Stimulated activated CD4-positive, alpha-beta T cell treated with anti-CD3 and anti-CD28 coated beads, Interleukin-1b, Interleukin-23, amount 100 ng/mL, for 1 hour (primary cell): ENCODE measurements at places on chromosomes 2 and 18.

DNA sequence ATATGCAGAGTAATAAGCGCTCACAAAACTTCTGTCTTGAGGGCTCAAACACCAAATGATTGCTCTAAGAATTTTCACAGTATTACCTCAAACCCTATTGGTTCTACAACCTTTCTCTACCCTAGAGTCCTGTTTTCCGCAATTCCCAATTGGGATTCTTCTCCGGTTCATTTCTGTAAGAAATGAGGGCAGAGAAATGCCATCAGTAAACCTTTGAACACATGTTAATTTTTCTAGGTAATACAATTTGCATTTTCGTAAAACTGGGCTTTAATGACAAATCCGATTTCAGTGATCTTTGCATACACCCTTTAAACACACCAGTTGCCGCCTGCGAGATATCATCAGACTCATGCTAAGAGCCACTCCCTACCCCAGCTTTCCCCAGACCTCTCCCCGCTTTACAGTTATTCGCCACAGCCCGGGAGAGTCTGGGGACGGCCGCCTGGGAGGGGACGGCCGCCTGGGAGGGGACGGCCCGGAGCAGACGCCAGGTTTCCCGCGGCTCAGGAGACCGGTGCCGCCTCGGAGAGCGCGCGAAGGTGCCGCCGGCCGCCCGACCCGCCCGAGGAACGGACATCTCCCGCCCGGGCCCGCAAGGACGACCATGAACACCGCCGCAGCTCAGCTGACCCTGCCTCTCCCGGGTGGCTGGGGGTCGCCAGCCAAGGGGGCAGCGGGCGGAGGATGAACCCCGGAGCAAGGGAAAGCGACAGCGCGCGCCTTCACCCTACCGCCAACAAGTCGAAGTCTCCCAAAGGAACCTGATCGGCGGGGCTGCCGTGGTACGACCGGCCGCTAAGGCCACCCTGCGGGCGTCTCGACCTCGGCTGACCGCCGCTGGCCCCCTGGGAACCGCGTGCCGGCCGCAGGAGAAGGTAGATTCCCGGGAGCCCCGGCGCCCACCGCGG, 463 bp downstream of the SMC6 start:
- no peak for DNase-seq

GRCh38 chr2:241636182-241637017, 558 bp downstream of the THAP4 start:
- no peak for DNase-seq

GRCh38 chr2:19916385-19916950, 14.7 kb upstream of the TTC32 start:
- no peak for DNase-seq

GRCh38 chr18:27825689-27826088, 351.2 kb downstream of the CDH2 start:
- DNase-seq, result no peak

DNA sequence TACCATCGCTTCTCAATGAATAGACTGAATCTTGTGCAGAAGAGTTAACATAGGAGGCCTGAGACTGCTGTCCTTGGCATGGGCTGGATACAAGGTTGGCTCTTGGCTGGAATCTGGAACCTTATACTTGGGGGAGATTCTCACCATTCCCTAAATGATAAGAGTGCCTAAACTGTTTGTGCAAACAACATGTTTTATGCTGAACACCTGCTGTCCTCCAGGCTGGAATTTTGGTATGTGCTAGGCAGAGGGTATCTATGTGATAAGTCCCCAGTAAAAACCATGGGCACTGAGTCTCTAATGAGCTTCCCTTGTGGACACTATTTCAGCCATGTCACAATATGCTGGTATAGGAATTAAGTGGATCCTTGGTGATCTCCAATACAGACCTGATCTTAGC, 12.8 kb downstream of the PGAP1 start:
- no peak for DNase-seq

GRCh38 chr18:52190631-52191030, 149.4 kb upstream of the DCC start:
- no peak for DNase-seq

GRCh38 chr2:136322428-136322827, 204.5 kb upstream of the CXCR4 start:
- no peak for DNase-seq

DNA sequence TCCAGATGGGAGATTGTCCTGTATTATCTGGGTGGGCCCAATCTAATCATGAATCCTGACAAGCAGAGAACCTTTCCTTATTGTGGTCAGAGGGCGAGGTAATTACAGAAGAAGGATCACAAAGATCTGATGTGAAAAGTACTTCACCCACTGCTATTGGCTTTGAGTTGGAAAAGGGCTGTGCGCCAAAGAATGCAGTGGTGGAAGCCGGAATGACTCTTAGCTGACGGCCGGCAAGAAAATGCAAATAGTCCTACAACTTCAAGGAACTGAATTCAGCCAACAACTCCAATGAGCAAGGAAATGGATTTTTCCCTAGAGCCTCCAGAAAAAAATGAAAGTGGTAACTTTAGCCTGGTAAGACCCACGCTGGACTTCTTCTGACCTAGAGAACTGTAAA, 67.3 kb downstream of the CTNNA2 start:
- DNase-seq, result no peak

GRCh38 chr2:38187541-38188011, 111.6 kb upstream of the CYP1B1 start:
- DNase-seq, result no peak

GRCh38 chr18:54828986-54829385, 709 bp downstream of the RAB27B start:
- DNase-seq, result no peak

DNA sequence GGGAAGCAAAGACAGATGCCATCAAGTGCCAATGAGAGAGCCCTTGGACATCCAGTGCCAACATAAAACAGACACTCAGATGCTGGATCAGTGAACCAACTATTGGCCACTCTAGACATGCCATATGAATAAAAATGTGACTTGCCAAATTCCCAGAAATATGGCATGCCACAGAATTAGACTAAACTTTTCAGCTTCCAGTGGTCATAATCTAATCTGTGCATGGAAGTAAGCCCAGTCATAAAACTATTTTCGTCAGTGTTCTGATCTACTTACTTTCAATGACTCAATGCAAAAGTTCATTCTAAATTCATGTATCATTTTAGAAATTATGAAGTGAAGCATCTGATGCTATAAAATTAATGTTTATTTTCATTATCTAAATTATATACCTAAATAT, 1506.2 kb upstream of the NXPH2 start:
- DNase-seq, result no peak
